ENCODE measurements at places on chromosomes 2 and 18.

GRCh38 chr18:53698907-53699306 is 525.6 kb downstream of the MBD2 start:
- DNase-seq, result peak; percentile 44

- no peak for DNase-seq
These were observed 28.2 kb downstream of the PELI1 start for GRCh38 chr2:64115808-64116598.

- DNase-seq, result no peak
These were observed 666.8 kb downstream of the NR4A2 start for GRCh38 chr2:155665704-155666103.

GRCh38 chr2:62136956-62137830 is 58.7 kb upstream of the B3GNT2 start:
- no peak for DNase-seq

All from NB4 (cell line).